Nephron progenitor cell (in vitro differentiated cells): ENCODE measurements at places on chromosomes 11 and 22.

DNA sequence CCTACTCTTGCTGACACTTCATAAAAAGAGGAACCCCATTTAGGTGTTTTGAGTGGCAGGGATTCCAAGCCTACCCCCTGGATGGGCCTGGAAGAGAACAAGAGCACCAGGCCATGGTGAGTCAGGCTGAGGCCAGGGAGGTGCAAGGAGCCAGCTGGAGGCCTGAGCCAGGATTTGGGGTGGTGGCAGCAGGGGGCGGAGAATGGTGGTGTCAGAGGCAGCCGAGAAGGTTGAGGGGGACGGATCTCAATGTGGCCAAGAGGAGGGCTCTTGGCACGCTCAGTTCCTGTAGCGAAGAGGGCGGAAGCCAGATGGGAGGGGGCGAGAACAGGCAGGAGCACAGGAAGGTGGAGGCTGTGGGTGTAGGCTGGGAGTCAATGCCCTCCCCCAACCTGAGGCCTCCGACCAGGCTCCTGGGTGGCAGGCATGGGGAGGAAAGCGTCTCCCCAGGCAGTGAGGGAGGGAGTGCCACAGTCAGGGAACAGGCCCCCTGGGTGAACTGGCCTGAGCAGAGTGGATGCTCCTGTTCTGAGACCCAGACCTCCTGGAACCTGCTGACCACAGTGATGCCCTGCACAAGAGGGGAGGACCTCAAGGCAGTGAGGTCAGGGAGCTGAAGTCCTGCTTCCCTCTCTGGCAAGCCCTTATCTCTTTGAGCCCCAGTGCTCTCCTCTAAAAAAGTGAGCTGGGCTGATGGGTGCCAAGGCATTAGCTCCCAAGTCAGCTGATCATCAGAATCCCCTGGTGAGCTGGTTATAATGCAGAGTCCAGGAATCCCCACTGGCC, 13.9 kb downstream of the RTN4RL2 start:
- DNase-seq: no peak

DNA sequence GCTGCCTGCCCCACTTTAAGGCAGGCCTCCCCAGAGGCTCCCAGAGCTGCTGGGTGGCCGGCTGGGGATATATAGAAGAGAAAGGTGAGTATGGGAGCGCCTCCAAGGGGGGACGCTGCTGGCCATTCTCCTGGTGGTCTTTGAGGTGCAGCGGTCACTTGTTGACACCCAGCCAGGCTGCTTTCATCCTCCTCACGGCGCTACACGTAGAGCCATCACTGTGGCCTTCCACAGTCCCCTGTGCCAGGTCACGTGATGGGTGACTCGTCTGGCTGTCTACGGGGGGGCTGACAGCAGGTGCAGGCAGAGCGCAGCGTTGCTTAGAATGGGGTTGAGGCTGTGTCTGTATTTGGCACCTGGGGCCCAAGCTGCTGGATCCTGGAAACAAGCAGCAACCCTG, 1.9 kb downstream of the ACR start:
- no peak for DNase-seq

GRCh38 chr22:50041361-50042065, 16.6 kb downstream of the TTLL8 start:
- DNase-seq: no peak

DNA sequence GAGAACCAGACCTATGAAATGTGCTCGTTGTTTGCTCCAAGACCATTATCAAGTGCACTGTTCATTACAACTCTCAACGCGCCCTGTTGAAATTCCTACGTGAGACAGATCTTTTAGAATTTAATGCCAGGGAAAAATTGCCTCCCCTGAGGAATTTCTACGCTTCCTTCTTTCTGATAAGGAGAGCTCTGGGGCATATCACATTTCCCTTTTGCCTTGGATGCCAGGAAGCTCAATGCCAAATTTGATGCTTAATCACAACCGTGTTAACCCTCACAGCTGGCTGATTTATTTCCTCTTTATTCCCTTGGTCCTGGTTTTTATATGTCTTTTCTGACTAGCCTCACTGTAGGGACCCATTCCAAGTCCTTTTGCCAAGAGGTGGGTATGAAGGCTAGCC, 109.4 kb downstream of the MICAL2 start:
- no peak for DNase-seq

DNA sequence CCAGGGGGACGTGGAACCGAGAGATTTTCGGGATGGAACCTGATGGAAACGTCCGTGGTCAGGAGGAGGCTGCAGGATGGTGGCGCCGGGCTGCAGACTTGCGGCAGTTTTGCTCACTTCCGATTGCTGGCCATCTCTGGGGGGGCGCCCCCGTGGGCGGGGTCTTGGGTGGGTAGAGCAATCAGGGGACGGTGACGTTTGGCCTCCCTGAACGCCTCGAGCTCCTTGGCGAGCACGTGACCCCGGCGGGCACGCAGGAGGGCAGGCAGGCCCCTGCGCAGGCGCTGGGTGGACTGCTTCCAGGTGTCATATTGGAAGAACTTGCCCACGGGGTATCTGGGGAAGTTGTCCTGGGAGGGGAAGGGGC, 6.3 kb downstream of the IGF2 start:
- DNase-seq: no peak

DNA sequence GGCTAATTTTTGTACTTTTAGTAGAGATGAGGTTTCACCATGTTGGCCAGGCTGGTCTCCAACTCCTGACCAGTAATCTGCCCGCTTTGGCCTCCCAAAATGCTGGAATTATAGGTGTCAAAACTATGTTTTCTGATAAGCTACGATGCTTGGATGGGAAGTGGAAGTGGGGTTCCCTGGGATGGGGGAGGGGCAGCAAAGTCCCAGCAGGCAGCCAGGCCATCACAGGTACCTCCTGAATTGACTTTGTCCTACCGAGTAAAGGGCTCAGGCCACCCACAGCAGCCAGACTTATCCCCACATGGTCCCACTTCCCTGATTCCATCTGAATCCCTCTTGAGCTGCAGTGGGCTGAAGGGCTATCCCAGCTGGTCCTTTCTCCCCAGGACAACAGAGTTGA, 6.9 kb downstream of the FTH1 start:
- DNase-seq: no peak

- DNase-seq: no peak
Observed at GRCh38 chr22:24284747-24285203, 14.1 kb downstream of the SPECC1L start.

DNA sequence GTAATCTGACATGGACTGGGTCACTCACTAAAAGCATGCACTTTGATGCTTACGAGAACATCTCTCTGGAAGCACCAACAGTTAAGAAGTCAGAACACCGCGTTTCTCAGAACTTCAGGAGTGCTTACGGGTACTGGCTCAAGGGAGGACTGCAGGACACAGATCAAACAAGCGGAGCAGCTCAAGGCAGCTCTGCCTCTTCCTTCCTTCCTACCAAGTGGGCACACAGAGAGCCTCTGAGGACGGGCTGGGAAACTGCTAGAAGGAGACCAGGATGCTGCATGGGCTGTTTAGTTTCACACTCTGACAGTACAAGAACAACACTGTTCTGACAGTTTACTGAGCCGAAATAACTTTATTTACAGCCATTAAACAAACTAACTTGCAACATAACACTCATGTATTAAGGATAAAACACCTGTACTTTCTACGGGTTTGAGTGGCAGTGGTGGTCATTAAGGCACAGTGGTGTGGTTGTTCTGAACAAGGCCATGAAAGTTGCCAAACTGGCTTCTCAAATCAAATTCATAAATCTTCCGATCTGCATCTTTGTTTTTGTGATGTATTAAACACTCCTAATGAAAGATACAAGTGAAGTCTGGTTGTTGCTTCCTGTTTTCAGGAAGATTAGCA, 37.5 kb downstream of the ARFGAP3 start:
- no peak for DNase-seq

DNA sequence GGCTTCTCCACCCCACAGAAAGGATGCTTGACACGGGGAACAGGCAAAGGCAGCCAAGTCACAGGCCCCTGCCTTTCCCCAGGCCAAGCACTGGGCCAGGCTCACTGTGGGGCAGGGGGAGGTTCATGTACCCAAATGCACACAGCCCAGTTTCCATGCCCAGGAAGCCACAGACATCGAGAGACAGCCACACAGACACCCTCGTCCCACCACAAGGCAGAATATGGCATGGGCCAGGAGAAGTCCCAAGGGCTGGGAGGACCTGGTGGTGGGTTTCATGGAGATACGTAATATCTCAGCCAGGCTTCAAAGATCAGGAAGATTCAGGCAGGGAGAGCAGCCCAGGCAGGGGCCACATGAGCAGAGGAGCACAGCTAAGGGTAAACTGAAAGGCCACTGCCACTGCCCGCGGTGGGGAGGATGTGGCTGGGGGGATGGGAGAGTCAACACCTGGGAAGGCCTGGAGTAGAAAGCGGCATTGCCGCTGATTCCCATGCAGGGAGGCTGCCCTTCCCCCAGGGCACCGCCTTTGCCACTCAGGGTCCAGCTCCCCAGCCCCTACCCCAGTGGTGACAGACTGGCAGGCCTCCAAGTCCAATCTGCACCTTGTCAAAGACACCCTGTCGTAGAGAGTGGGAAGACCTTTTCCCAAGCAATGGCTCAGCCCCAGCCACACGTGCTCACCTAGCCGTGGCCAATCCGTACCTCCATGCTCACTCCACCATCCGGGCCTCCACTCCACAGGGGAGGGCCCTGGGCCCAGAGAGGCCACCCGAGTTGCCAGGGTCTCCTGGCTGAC, 2.4 kb upstream of the MFNG start:
- DNase-seq: no peak

DNA sequence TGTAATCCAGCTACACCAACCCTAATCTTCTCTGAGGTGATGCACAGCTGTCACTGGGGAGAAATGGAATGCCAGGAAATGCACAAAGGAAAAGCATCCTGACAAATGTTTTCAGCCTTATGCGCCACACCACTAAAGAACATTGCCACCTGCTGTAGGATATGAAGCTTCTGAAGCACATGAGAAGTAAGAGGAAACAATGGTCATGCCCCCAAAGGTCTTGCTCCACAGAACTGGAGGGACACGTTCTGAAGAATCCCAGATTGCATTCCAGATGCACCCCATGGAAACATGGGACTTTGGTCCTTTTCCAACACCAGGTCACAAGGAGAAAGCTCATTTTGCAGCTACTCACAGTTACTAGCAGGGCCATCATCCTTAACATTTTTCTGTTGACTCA, 48.7 kb upstream of the ZBED5 start:
- DNase-seq: no peak

DNA sequence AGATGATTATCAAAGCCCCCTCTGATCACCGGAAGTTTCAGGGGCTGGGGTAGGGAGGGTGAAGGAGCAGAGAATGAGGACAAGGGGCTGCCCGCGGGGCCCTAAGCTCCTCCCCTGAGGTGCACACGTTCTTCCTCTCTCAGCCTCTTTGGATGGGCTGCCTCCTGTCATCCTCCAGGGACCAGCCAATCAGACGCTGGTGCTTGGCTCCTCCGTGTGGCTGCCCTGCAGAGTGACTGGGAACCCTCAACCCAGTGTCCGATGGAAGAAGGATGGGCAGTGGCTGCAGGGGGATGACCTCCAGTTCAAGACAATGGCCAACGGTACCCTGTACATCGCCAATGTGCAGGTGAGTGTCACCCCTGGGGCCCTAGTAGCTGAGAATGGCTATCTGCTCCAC, 7.5 kb downstream of the ROBO3 start:
- DNase-seq: no peak

GRCh38 chr11:134999590-134999989, 587.5 kb upstream of the B3GAT1 start:
- peak; percentile 67 for DNase-seq

- DNase-seq: no peak
Observed at GRCh38 chr11:70054004-70054403, 24.1 kb upstream of the ANO1 start.

DNA sequence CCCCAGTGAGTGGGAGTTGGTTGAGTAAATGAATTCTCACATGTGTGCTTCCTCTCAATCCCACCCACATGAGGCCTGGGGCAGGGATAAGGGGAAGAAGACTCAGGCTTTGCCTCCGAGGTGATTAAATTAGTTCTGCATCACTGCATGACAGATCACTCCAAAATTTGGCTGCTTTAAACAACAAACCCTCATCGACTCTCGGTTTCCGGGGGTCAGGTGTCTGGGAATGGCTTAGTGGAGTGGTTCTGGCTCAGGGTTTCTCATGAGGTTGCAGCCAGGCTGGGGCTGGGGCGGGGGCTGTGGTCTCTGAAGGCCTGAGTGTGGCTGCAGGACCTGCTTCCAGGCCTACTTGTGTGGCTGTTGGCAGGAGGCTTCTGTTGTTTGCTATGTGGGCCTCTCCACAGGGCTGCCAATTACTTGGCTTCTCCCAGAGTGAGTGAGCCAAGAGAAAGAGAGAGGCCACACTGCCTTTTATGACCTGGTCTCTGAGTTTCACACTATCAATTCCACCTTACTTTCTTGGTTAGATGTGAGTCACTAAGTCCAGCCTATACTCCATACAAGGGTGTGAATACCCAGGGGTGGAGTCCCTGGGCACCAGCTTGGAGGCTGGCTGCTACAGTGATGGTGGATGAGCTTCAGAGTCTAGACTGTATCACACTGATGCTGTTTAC, 15.9 kb downstream of the MOGAT2 start:
- peak; percentile 28 for DNase-seq

DNA sequence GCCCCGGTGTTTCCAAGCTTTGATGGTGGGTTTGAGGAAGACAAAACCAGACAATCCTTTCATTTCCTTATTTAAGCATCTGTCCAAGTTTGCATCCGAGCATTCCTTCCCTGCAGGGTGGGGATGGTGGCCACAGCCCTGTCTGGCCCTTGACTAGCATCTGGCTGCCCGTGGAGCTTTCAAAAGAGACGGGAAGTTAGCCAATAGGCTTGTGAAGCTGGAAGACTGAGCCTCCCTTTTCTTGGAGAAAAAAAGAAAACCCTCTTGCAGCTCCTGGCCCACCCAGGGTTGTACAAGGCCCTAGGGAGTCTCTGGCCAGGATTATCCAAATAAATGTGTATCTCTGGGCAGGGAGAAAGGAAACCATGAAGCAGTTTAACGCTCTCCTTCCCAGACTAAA, 60.6 kb downstream of the MICAL2 start:
- no peak for DNase-seq

GRCh38 chr22:27624705-27625104, 176.9 kb downstream of the MN1 start:
- no peak for DNase-seq

DNA sequence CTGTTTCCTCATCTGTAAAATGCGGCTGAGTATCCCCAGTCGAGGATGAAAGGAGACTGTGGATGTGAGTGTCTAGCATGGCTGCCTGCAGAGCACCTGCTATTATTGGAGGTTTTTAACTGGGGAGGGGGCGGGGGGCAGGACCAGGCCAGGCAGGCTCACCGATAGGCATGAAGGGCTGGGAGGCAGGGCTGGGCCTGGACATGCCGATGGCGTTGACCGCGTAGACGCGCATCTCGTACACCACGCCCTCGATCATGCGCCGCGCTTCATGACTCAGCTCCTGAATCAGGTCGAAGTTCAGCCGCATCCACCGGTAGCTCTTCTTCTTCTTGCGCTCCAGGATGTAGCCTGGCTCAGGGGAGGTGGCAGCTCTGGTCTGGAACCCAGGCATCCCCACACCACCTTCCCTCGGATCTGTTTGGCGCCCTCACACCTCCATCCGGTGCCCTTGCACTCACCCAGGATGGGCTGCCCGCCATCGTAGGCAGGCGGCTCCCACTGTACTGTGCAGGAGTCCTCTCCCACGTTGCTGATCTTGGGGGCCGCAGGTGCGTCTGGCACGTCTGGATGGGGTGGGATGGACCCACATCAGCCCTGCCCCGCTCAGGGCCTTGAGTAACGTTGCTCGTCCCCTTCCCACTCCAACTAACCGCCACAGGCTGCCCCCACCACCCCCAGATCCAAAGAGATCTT, 15.1 kb downstream of the MYBPC3 start:
- DNase-seq: no peak
